ENCODE measurements at places on chromosomes 2 and 18.

GRCh38 chr18:54928236-54928635 lies 31.0 kb downstream of the CCDC68 start:
- no peak for DNase-seq

- no peak for DNase-seq
Observed at GRCh38 chr18:26356045-26356785, 130.0 kb downstream of the TAF4B start.

GRCh38 chr2:231530099-231531011 lies at the start of gene NMUR1:
TSS of gene NMUR1 (minus strand) at chr2:231530445. CDS start at chr2:231530361, 84 bp downstream.
- no peak for DNase-seq

GRCh38 chr2:63888490-63889402 lies 47.0 kb downstream of the UGP2 start:
- DNase-seq, result no peak

DNA sequence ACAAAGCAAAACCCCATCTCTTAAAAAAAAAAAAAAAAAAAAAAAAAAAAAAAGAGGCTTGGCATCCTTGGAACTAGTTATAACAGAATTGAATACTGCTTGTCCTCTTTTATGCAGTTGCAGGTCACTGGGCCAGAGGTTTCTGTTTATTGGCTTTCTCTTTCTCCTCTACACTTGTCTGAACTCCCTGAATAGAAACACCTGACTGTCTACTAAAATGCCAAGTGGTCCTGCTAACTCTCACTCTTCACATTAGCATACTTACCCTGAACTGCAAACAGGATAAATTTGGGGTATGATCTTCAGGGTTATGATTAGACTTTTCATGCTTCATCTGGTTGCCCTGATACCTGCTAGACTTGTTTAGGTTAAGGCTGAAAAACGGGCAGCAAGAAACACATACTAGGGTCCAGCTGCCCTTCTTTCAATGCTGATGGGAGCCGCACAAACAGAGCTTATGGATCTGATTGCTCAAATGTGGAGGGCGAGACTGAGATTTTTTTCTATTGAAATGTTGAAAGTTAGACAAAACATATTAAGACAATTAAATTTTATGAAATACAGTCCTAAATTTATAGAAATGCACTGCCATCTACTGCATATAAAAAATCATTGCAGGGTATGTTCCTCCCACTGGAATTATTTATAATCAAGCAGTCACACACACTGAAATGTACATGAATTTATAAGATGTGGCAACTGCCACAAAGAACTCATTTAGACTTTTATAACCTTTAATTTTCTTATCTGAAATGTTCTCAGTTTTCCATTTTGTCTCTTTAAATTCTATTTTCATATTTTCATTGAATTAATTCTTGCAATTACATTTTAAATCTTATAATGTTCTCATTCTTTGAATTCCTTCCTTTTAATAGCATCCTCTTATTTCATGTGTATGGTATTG lies 40.8 kb downstream of the GTF3C3 start:
- no peak for DNase-seq

DNA sequence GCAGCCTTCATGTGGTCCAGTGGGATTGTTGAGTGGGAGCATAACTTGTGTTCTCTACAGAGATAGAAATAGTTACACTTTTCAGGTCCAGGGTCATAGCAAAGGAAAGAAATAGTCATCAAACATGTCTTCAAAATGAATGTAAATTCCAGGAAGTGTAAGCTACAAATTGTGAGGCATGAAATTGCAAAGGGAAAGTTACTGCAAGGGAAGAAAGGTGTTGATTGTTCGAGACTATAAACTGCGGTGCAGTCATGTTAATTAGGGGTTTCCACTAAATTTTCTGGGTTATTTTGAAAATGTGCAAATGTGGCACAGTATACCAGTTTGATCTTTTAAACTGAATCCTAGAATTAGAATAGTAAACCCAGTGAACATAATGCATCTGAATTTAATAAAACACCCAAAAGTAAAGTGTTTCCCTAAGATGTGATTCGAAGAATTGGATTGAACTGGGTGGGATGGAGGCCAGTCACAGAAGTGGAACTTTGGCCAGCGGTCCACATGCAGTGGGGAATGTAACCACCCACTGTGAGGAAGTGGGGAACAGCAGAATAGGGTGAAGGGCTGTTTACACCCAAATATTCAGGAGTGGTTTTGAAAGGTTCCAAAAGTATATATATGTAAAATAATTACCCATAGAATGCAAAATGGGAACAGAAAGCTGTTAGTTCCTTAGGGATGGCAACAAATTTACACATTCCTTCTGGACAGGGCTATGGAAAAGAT lies 126.5 kb upstream of the CCDC68 start:
- no peak for DNase-seq

DNA sequence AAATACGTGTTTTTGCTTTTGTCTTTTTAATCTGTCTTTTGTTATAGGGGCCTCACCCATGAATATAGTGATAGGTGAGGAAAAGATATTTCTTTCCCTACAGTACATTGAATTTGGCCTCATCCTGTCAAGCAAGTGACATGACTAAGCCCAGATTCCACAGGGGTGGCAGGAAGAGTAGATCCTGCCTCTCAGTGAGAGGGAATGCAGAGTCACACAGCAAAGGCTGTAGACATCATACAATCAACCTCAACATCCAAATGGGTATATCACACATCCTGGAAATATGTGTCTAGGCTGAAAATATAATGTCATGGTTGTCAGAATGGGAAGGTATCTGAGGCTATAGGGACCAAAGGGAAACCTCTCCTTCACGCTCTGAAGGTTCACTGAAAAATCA lies 269.6 kb downstream of the CDH20 start:
- DNase-seq, result no peak

- DNase-seq, result no peak
Observed at GRCh38 chr18:46622451-46622850, 34.6 kb downstream of the LOXHD1 start.

Data from GM04503 (cell line).